ENCODE measurements at places on chromosomes 7 and 10.

GRCh38 chr7:51326656-51327286 lies 10.2 kb upstream of the COBL start:
- DNase-seq, result no peak

DNA sequence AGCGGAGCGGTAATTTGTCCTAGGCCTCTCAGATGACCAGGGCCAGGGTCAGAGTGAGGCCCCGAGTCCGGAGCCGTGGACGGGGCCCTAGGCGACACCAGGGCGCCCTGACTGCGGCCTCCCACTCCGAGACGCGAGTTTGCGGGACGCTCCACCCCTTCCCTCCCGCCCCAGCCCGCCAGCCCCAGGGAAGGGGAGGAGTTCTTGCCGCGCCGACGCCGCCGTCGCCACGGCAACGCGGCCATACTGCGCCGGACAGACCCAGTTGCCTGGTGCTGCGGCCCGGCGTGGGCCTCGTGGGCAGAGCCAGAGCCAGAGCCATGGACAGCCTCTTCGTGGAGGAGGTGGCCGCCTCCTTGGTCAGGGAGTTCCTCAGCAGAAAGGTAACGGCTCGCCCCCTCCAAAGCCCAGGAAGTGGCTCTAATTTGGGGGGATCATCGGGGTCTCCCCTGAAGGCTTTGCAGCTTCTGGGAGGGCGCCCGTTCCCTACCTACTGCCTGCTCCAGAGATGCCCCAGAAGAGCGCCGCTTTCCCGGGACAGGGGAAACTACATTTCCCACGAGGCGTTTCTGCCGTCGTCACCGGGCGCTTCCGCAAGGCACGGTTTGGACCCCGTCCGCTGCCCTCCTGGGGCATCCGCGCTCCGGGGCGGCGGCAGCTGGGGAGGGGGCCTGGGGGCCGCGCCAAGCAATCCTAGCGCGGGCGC lies at the start of gene MINDY4:
MINDY4 (plus strand) TSS at position 244 of the 706 bp plus-strand sequence; CDS start at position 321, 77 bp downstream.
- DNase-seq, result peak; percentile 88

DNA sequence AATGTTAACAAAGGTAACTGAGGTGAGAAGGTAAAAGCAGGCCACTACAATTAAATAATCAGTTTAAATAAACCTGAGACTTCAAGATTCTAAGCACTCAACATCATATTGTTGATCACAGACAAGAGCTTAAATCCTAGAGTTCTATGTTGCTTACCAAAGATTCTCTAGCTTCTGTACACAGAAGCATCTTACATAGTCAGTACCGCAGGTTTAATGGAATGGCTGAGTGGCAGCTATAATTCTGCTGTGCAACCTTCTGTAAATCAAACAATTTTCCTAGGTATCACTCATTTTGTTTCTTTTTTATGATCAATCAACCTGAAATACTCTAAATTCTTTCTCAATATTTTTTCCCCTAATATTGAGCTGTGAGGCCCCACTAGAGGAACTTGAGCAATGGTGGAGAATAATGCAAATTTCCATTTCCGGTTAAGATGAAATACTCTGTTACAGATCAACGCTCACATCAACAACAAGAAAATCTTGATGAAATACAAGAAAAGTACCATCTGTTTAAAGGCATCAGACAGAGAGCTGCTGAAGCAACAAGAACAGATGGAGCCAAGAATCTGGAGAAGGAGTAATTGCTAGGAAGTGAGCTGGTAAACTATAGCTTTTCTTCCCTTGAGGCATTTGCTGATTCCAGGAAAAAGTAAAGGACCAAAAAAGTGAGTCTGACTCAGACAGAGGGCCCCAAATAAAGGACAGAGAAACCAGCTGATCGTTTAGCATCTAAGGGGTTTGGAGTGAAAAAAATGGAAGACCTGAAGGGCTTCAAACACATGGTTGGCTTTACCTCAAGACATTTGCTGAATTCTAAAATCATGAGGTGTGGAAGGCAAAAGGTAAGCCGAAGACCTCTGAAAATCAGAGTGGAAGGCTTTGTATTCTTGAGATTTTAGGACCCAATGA lies 22.6 kb downstream of the PNPLA8 start:
- no peak for DNase-seq

DNA sequence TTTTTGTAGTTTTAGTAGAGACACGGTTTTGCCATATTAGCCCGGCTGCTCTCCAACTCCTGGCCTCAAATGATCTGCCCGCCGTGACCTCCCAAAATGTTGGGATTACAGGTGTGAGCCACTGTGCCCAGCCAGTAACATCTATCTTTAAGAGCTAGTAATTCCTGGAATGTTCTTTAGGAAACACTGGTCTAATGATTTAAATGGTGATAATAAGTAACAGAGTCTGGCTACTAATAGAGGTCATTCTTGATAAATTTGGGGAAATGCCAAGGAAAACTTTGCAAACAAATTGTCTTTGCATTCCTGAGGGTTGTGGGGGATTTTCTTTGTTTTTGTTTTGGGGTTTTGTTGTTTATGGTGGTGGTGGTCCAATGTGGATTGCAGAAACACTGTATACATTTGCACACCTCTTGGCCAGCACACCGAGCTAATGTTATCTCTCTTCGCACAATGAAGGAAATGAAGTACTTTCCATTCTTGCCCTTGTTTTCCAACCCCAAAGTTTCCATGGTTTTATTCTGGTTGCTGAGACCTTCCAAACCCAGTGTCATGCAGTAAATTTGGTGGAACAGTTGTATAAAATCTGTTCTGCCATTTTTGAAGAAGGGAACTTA lies 51.3 kb upstream of the WIPF3 start:
- DNase-seq, result no peak

DNA sequence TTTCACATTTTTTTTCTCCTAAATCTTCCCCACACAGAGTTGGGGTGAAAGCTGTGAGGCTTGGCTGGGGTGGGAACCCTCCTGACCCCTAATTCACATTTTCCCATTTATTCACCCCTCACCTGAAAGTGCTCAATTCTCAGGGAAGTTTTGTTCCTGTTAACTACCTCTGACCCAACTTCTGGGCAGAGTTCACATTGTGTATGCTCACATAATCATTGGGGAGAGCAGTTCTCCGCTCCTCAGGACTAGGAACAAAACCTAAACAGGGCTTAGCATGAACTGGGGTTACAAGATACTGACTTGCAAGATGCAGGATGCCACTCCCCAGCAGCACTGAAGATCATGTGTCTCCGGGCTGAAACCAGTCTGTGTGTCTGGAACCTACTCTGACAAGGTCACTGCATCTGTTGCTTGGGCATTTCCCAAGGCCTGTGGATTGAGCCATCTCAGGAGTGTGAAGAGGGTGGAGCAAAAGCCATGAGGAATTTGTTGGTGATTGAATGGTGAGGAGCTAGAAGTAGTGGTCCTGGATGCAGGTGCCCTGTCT lies 258.1 kb upstream of the IGFBP3 start:
- no peak for DNase-seq

- DNase-seq, result no peak
Measured at GRCh38 chr10:118472415-118473304, 122.8 kb downstream of the PRLHR start.

GRCh38 chr10:69961881-69962745 lies 90.5 kb upstream of the MACROH2A2 start:
- no peak for DNase-seq

- no peak for DNase-seq
Measured at GRCh38 chr10:60125895-60126294, 219.5 kb upstream of the CCDC6 start.

DNA sequence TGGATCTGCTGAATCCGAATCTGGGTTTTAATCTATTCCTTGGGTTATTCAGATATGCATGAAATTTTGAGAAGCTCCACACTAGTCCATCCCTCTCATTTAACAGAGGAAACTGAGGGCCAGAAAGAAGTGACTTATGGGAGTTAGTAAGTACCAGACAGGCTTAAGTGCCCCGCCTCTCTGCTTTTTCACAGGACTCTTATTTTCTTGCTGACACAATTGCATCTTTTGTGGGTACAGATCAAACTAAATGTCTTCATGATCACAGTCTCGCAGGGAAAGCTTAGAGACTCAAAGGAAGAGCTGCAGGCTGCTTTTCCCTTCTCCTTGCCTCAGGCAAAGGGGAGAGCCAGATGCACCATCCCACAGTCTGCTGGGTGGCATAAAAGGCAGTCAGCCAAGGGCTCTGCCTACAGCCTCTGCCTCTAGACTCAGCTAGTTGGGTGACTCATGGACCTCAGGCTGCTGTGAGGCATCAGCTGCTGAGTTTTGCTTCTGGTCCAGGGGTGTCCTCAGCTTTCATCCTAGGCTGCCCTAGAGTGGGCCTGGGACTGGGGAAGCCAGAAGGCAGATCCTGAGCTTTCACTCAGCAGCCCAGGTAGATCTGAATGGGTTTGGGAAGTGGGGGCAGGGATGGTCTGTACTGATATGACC lies 11.6 kb downstream of the GOLGA7B start:
- DNase-seq, result no peak

DNA sequence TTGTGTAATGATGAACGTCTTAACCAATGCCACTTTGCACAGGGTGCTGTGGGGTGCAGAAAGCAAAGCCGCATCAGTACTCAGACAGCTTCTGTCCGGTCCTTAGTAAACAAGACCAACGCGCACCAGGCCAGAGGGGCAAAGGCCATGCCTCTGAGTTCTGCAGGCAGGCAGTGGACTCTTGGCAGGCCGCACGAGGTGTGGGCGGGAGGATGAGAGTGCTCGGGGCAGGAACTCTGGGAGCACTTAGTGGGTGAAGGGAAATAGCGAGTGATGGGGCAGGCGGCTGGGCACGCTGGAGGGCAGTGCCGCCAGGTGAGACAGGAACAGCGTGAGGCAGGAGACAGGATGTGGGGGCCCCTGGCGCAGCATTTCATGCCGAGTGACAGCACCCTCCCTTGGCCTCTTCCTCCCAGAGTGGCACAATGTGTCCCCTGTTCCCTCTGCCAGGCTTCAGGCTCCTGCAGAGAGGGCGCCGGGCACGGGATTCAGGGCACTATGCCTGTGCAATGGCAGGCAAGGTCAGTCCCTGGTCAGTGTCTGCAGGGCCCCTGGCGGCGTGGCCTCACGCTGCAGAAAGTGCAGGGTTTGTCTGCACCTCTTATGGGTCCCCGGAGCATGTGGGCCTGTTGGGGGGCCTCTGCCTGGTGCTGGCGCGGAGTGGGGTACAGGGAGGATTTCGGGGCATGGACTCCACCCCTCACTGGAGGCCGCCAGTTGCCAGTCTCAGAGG lies 60.4 kb downstream of the VIPR2 start:
- DNase-seq, result no peak

DNA sequence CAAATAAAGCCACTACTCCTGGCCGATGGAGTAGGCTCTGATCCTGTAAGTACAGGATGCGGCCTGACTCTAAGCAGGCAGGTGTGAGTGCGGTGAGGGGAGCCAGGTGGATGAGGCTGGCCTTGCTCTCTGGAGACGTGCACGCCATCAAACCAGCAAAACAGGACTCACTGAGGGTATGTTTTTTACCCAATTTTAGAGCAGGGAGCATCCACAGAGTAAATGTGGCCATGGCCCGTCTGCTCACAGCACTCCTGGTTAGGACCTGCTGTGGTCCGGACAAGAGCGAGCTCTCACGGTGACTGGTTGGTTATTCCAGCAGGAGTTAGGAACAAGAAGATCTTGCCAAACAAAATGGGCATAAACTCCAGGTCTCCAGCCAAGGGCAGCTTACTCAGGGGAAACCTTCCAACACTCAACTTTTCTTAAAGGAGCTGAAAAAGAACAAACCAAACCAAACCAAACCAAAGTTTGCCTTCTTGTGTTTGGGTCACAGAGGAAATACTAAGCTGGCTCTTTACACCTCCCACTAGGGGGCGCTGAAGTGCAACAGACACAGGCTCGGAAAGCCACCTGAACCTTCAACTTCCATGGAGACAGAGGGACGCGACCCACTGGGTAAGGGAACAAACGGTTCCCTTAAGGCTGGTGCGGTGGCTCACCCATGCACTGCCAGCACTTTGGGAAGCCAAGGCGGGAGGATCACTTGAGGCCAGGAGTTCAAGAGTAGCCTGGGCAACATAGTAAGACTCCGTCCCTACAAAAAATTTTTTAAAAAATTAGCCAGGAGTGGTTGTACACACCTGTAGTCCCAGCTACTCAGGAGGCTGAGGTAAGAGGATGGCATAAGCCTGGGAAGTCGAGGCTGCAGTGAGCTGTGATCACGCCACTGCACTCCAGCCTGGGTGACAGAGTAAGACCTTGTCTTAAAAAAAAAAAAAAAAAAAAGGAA lies 122.4 kb downstream of the CLEC2L start:
- DNase-seq, result peak; percentile 85

GRCh38 chr10:94571081-94571480 lies 25.5 kb downstream of the HELLS start:
- no peak for DNase-seq

DNA sequence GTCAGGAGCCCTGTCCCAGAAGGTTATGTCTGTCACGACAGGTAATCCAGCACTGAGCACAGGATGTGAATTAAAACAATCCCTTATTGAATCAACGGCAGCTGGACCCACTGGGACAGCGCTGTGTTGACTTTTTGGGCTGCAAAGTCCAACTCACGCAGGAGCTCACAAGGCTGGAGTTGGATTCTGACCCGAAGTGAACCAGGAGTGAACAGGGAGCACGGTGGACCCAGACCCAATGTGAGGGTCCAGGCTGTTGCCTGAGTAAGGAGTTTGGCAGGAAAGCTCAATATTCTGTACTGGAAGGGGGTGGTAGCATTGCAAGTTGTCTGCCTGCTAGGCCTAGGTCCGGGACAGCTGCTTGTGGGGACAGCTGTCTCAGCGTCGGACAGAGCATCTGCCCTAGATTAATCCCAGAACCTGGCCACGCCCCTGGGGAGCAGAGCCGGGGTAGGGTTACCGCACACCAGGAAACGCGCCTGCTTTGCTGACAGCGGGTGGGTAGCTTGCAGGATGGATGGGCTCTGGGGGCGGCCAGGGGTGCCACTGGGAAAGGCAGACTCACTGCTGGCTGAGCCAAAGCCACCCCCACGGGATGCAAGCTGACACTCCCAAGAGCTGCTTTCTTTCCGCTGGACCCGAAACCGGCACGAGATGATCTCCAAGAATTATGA lies 24.0 kb downstream of the COL26A1 start:
- DNase-seq, result peak; percentile 79

- DNase-seq, result no peak
Measured at GRCh38 chr7:135224027-135224426, 9.6 kb upstream of the STRA8 start.

GRCh38 chr10:119079599-119080520 lies 757 bp downstream of the EIF3A start:
- peak; percentile 82 for DNase-seq

DNA sequence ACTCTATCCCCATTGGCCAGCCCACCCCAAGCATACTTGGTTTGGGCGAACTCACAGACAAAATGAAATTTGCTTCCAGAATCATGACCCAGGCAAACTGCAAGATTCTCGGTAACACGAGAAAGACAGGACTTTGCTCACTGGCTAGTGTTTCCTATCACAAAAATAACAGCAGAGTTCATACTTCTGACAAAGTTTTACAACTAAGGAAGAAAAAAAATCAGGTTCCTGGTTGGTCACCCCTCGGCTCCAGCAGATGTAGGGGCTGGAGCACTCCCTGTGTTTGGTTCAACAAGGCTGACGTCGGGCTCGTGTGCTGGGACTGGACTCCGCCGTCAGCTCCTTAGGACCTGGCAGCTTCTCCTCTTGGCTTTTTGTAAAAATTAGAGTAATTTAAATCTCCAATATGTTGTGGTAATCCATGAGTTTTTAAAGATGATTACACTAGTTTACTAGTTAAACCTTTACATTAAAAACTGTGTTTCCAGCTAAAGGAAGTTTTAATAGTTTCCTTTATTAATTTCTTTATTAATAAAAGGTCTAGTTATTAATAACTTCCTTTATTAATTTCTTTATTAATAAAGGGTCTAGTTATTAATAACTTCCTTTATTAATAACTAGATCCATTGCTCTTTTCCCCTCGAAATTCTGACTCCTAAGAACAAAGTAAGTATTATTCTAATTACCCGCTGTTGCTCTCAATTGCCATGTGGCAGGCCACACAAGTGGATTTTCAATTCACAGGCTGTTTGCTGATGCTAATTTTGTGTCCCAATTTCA lies 115.6 kb upstream of the RNF32 start:
- DNase-seq, result no peak

All from right forelimb (tissue), 1 donor.